RWPE1 (cell line): ENCODE measurements at places on chromosomes 13 and 19.

DNA sequence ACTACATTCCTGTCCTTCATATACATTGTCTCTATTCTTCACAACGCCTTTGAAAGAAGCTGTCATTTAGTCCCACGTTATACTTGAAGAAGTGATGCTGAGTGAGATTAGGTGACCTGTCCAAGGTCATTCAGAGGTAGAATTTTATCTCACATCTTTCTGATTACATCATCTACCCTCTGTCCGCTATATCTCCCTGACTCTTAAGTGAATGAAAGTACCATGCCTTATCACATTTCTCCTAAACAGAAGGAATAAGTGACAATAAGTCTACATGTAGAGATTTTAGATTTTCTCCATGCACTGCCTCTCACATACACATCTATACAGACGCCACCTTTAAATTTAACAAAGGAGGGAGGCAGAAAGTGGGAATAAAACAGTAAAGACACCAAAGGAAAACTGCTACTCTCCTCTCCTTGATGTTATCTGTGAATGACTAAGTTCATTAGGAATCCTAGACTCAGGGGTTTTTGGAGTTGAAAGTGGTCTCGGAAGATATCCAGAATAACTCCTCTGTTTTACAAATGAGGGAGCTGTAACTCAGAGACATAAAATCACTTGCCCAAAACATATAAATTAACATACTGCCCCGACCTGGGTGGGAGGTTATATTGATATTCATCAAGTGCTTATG is 4.9 kb upstream of the CLDN10 start:
- DNase-seq = no peak

GRCh38 chr13:20684546-20684945 is 19.0 kb upstream of the IL17D start:
- no peak for DNase-seq

DNA sequence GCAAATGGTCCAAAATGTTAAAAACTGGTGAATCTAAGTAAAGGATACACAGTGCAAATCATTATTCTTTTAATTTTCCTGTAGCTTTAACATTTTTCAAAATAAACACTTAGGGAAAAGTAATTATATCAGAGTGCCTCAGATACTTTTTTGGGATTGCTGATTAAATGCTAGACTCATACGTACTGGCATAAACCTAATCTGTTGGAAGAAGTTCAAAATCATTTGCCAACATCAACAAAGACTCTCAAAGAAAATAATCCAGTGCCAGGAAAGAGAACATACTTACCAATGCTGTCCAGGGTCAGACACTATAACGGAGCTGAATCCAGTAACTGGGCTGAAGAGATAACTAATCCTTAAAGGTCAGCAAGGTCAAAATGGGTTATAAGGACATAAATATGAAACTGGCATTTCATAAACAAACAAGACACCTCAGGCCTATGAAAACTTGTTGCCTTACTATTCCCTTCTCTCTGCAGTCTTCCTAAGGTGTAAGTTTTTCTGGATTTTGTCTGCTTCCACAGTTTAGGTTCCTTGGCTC is 3.3 kb upstream of the ZNF420 start:
- no peak for DNase-seq

GRCh38 chr13:40272776-40273139 is 393.7 kb downstream of the FOXO1 start:
- peak; percentile 34 for DNase-seq

- no peak for DNase-seq
Measured at GRCh38 chr13:50015750-50016149, 506 bp downstream of the KCNRG start.

GRCh38 chr19:18349524-18350128 is 9.2 kb downstream of the PGPEP1 start:
- DNase-seq = peak; percentile 76

DNA sequence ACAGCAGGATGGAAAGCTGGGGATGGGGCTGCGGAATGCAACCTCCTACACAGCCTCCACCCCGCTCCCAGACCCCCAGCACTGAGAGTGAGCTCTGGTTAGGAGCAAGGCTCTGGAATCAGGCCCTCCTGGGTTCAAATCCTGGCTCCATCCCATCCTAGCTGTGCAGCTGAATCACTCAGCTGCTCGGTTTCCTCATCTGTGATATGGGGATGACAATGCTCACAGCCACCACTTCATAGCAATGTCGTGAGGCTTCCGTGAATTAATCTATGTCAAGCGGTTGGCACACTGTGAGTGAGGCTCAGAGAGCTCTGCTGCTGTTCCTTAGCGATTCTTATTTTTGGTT is 538 bp downstream of the ACP7 start:
- DNase-seq = no peak
